ENCODE measurements at places on chromosomes 5 and 9.

DNA sequence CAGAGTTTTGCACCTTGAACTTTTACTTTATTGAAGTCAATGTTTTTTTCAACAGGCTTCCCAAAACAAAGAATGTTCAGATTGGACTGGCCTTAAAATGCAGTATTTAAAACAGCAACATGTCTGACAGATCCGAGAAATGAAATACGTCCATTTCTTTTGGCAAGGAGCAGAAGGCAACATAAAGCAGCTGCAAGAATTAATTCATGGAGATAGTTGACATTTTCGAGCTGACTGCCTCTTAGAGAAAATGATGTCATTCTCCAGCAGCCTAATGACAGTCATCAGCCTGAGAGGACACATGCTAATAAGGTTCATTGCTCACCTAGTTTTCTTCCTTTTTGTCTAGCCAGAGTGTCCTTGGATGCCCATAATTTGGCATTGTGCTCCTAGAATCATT, 232.2 kb upstream of the SEMA6A start:
- DNase-seq = no peak

DNA sequence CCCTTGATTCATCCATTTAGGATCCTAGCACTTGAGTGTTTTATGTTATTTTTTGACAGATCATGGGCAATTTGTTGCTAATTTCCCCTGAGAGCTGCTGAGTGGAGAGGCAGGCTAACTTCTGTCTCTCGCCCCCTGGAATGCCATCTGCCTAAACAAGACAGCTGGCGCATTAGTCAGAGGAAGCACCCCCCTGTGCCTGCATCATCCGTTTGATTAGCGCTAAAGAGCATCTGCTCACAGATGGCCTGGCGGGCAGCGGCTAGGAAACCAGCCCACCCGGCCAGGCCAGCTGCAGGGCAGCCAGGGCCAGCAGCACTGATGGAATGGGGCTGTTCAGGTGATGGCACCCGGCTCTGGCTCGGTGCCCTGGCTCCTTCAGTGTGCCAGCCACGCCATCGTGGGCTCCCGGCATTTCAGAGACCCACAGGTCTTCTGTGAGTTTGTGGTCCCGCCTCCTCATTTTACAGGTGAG, 22.9 kb upstream of the ASS1 start:
- DNase-seq = no peak

DNA sequence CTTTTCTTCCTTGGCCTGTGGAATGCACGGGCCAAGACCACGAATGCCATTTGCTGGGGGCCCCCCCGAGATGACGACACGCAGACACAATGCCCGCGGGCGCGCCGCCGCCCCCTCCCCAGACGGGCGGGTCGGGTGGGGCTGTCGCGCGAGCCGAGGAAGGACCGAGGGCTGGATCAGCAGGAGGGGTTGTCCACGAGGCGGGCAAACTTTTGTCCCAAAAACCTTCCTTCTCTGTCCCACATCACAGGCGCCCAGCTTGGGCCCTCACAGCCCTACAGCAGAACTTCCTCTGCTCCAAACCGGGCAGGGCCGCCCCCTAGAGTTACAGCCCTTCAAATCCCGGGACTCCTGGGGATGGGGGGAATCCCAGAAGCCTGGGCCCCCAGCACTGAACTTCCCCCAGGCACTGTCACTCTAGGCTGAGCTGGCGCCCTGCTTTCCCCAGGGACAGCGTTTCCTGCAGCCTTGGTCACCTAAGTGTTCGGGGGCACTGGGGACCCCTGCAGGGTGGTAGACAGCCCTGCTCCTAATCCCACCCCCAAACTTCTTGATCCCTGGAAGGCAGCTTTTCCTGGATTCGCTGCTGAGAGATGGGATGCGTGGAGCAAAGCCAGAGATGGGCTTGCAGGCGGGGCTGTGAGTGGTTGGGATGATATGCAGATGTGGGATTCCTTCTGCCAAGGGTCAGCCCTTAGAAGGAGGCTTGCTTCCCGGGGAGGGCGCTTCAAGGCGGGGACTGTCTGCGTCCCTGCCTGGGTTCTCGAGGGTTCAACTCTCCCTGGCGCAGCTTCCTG, 980 bp downstream of the COL5A1 start:
- DNase-seq = no peak

DNA sequence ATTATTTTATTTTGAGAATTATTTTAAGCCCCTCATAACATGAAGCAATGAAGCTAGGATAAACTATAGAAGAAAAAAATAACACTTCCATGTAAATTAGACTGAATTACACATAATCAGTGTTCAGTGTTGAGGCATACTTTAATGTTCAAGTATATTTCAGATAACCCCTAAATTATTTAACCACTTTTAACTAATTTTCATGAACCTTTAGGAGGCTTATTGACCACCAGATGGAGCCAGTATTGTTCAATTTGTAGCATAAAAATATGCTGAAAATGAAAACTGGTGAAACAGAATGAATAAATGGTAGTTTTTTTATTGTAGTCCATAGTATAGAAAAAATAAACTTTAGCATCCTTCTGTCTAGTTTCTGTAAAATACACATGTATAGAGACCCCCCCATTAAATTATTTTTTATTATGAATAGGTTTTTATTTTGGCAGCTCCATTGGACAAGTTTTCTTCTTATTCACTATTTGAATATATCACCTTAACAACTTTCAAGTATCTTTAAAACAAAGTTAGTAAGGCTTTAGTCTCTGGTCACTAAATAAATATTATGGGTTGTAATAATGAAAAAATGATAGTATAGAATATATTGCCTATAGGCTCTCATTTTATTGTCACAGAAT, 190.1 kb downstream of the CWC27 start:
- DNase-seq = no peak

- DNase-seq = no peak
Observed at GRCh38 chr9:87664153-87665060, 61.5 kb upstream of the CTSL start.

DNA sequence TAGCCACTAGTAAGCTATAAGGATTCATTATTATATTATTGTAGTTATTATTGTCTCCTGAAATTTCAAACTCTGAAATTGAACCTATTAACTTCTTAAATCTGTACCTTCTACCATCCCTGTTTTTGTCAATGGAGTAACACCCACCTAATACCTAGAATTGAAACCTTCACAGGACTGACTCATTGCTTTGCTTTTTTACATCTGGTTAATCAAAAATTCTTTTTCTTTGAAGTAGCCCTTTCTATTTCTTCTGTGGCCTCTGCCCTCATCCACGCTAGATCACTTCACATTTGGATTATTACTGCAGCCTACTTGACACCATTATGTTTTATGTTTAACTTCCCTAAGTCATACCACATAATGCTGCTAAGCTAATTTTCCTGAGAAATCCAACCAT, 35.6 kb downstream of the RBM27 start:
- DNase-seq = no peak

GRCh38 chr9:86946201-86947145, 833 bp downstream of the GAS1 start:
- DNase-seq = peak; percentile 11

- no peak for DNase-seq
Observed at GRCh38 chr5:98296426-98296825, 477.0 kb upstream of the RGMB start.

DNA sequence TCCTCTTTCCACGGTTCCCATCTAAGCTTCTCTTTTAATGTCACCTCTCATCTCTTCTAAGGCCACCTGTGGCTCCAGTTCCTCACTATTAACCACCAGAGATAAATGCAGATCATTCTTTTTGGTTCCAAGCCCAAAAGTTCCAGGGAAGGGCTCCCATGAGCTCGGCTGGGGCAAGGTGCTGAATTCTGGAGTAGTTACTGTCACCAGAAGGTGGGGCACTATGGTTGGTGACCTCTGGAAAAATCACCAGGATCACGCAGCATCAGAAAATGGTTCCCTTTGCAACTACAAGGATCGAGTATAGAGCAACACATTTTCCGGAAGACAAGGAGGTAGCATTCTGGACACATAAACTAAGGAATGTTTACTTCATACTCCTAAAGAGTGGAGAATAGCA, 528.7 kb upstream of the DAP start:
- no peak for DNase-seq

- DNase-seq = peak; percentile 13
Observed at GRCh38 chr9:2657427-2657826, 35.8 kb downstream of the VLDLR start.

- no peak for DNase-seq
Observed at GRCh38 chr9:91935066-91935749, 14.8 kb downstream of the ROR2 start.

GRCh38 chr5:4563400-4563799, 576.7 kb upstream of the ADAMTS16 start:
- DNase-seq = no peak

- DNase-seq = no peak
Observed at GRCh38 chr9:103078581-103078980, 83.4 kb downstream of the CYLC2 start.

DNA sequence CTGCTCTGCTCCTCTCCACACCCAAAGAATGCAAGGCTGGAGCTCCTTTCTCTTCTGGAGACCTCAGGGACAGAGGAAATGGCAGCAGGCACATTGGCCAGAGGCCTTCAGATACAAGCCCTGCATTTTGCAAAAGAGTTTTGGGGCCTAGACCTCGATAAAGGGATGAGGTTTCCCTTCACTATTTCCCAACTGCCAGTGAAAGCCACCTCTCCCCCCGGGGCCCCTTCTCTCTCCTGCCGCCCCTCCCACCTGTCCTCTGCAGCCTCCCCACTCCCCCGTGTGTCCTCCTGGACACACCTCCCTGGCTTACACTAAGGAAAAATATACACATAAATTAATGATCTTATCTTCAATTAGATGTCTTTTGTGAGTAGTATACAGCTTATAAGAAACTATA, 21.3 kb upstream of the LMNB1 start:
- DNase-seq = no peak

GRCh38 chr9:19720377-19720776, 68.5 kb downstream of the SLC24A2 start:
- no peak for DNase-seq

GRCh38 chr9:4600368-4600767, 61.7 kb upstream of the PLPP6 start:
- DNase-seq = no peak

GRCh38 chr9:76576344-76576743, 117.4 kb downstream of the GCNT1 start:
- peak; percentile 71 for DNase-seq

- DNase-seq = peak; percentile 50
Observed at GRCh38 chr9:135939351-135940265, 21.6 kb downstream of the UBAC1 start.

- no peak for DNase-seq
Observed at GRCh38 chr9:98412101-98412842, 156.8 kb upstream of the TBC1D2 start.

- no peak for DNase-seq
Observed at GRCh38 chr9:119951090-119951489, 581.9 kb upstream of the BRINP1 start.

DNA sequence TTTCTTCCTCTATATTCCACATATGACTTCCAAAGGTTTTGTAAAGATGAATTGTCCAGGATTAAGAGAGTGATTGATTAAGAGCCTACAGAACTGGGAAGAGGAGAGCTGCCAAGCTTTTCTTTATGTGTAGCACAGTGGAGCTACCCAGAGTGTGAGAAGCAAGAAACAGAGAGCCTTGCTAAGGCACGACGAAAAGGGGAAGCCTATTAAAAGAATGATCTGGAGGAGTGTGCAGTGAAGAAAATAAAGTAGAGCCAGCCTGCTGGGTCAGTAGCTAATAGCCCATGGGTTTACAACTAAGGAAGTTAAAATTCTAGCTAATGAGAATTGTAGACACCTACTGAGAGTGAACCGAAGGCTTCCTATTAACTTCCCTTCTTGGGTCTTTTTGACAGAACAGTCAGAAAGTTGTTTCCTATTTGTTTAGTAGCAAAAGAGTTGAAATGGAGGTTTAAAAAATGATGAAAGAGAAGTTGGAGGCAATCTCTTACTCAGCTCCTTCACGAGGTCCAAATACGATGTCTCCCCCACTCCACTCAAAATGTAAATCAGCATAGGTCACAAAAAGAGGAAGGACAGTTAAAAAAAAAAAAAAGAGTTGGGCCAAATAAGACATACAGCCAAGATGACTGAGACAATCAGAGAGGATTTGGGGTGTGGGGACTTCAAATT, 957 bp upstream of the PRR16 start:
- DNase-seq = no peak

DNA sequence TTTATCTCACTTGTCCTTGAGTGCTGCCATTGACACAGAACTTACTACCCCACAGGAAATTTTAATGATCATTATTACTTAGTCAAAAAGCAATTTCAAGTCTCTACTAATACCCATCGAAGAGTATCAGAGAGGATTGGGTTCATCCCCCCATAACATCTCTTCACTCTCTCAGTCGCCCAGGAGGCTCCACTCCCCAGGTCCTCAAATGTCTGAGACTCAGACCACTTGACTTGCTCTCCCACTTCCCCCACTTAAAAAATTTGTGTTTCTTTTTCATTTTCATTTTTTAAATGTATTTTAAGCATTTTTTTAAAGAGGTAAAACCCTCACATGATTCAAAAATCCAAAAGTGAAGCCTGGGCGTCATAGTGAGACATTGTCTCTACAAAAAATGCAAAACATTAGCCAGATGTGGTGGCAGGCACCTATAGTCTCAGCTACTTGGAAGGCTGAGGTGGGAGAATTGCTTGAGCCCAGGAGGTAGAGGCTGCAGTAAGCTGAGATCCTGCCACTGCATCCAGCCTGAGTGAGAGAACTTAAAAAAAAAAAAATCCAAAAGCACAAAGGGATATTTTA, 56.8 kb upstream of the TRAF1 start:
- DNase-seq = no peak

GRCh38 chr5:110195288-110195687, 505.6 kb downstream of the MAN2A1 start:
- no peak for DNase-seq

- DNase-seq = no peak
Observed at GRCh38 chr5:95080030-95080429, 204.9 kb downstream of the MCTP1 start.

GRCh38 chr9:131113655-131114054, 11.7 kb upstream of the NUP214 start:
- no peak for DNase-seq

DNA sequence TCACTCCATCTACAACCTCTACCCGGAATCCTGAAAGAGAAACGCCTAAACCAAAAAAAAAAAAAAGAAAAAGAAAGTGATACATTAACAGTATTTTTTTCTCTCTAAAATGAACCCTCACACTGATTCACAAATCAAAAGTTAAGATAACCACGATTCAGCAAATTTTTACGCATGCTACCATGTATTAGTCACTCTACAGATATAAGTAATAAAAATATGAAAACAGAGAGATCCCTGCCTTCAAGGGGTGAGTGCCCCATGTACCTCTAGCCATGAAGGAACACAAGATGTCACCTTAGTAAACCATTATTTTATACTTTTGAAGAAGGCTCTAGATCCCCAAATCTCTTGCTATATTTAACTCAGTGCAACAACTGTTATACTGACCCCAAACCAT, 33.4 kb downstream of the CEMIP2 start:
- DNase-seq = no peak

- DNase-seq = no peak
Observed at GRCh38 chr5:348726-349125, 27.2 kb downstream of the AHRR start.

Measured in stimulated activated CD8-positive, alpha-beta memory T cell treated with anti-CD3 and anti-CD28 coated beads, Interleukin-7, amount 100 ng/mL, for 4 hours (primary cell).